ENCODE measurements at places on chromosomes 16 and 17. TPM values are rescaled to one million over a fixed set of nuclear protein-coding genes. Genes with fewer than 3 reads are reported as not detected.

GRCh38 chr17:624341-624860 is 90.2 kb downstream of the VPS53 start:
- ATAC-seq, result no peak

DNA sequence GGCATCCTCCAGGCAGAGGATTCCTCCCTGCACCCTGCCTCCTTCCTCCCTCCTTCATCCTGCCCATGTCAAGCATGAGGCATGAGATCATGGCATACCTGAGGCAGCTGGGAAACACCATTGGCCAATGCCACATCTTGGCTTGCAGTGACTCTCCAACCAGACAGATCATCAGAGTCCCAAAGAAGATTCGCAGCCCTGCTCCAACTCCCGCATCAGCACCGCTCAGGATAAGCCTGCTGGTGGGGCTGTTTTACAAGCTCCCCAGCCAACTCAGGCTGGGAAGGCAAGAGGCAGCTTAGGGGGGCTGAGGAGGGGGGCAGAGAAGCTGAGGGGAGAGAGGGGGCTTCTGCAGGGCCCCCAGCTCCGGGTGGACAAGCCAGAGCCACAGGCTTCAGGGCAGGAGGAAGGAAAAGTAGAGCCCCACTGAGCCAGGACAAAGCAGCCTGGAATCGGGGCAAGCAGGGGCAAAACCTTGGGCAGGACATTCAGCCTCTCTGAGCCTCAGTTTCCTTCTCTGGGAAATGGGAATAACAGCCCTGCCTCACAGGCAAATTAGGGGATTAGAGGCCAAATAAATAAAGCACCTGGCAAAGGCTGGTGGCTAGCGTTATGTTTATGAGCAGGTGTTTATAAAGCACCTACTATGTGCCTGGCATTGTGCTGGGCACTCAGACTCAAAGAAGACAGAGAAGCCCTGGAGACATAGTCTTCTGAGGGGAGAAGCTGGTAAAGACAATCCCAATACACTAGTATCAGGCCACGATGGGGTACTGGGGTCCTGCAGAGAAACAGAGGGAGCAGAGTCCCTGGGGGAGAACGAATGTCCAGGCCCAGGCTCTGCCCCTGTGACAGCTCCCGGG is 88.1 kb downstream of the GOSR1 start:
- ATAC-seq, result no peak

- ATAC-seq, result no peak
These were observed 8.7 kb downstream of the HEXIM2 start for GRCh38 chr17:45170280-45170930.

DNA sequence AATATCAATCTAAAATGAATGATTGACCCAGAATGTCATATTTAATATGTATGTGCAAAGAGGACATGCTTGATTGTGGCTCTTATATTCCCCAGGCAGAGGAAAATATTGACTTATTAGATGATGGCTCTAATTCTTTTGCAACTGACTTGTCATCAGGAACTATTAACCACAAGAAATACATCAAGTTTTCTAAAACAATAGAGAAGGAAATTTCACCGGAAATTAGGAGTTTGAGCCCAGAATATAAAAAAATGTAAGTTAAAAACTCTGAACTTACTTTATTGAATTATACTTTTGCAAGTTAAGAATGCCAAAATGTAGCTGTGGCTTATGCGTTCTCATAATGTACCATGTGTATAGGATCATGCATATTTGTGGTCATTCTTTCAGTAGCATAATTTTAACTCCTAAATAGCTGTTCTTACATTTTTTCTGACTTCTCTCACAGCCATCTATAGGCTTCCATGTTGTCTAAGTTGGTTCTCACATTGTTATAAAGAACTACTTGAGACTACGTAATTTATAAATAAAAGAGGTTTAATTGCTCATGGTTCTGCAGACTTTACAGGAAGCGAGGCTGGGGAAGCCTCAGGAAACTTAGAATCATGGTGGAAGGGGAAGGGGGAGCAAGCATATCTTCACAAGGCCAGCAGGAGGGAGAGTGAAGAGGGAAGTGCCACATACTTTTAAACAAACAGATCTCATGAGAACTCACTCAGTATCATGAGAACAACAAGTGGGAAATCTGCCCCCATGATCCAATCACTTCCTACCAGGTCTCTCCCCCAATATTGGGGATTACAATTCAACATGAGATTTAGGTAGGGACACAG is 11.6 kb downstream of the EFCAB13 start:
- no peak for ATAC-seq

TBC1D26 gene
- total RNA-seq, result 0.84 TPM
